ENCODE measurements at places on chromosomes 5 and 9. TPM values are rescaled to one million over a fixed set of nuclear protein-coding genes. Genes with fewer than 3 reads are reported as not detected.

Gene RMRP
- total RNA-seq = 144,204 TPM

Gene OR1J2
- not detected for total RNA-seq

Gene ACOT12
- total RNA-seq = 5.1 TPM

Gene DMRT3
- not detected for total RNA-seq

Gene PLAC8L1
- 0.69 TPM for total RNA-seq

Gene PHF24
- total RNA-seq = 45.2 TPM

Gene ZFP2
- total RNA-seq = 7.6 TPM

Gene CAVIN4
- 8.8 TPM for total RNA-seq
